ENCODE measurements at places on chromosomes 3 and 15.

DNA sequence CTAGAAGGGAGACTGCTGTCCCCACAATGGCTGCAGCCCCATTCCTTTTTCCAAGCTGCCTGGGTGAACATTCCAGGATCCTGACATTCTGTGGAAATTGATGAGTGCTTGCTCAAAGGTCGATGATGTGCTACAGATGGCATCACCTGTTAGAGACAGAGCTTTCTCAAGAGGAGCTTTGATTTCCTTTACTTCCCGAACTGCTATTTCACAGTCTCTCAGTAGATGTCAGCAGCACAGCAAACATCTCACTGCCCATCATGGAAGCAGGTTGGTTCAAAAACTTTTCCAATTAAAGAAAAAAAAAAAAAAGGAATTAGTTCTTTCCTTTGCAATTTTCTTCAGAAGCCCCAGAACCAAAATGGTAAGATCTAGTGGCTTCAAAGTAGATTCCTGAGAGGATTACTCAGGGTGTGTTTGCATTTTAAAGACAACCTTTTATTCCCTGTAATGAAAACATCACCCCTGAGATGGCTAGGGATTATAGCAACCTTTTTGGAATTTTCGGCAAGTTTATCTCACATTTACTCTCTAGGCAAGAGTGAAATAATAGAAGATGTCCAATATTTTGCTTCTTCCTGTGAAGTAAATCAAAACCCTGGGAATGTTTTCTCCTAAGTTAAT lies 44.8 kb downstream of the POLR2M start:
- DNase-seq = no peak

DNA sequence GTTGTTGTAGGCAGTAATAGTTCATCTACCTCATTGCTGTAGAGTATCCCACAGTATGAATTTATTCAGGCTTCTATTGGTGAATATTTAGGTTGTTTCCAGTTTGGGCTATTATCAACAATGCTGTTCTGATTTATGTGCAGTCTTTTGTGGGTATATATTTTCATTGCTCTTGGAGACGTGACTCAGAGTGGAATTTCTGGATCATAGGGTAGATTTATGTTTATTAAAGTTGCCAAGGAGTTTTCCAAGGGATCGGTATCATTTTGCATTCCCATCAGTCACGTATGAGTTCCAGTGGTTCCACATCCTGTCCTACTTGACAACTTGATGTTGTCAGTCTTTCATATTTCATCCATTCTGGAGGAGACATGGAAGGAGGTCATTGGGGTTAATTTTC lies 8.4 kb upstream of the HRH1 start:
- no peak for DNase-seq

GRCh38 chr3:116083683-116084082 lies 361.6 kb downstream of the LSAMP start:
- DNase-seq = no peak

- DNase-seq = no peak
Measured at GRCh38 chr3:60391292-60391691, 860.0 kb downstream of the FHIT start.

DNA sequence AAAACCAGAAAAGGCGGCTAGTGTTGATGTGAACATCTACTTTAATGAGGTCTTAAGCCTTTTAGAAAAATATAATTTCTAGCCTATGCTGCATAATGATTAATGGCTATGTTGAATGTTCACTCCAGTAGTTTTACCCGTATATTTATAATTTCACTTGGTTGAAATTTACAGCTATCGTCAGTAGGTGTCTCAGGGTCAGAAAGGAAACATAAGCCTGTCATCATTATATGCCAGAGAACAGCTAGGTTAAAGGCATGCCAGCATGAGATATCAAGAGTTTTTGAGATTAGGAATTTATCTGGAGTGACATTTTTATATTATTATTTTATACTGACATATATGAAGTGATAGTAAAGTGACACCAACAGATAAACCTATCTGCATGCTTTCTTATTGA lies 904.1 kb downstream of the OTOL1 start:
- DNase-seq = no peak

GRCh38 chr15:98774756-98775497 lies 126.6 kb downstream of the IGF1R start:
- DNase-seq = no peak
